Upper lobe of left lung (tissue), 6 donors: ENCODE measurements at places on chromosomes 2 and 18. TPM values are rescaled to one million over a fixed set of nuclear protein-coding genes. Genes with fewer than 3 reads are reported as not detected.

The TWSG1 gene
- 37.0 TPM for total RNA-seq

The CD28 gene
- 1.8 TPM for total RNA-seq

GRCh38 chr2:143068094-143068493, 61.1 kb upstream of the ARHGAP15 start:
- no peak for DNase-seq

- DNase-seq: no peak
Observed at GRCh38 chr2:233365861-233366520, 11.7 kb downstream of the DGKD start.

DNA sequence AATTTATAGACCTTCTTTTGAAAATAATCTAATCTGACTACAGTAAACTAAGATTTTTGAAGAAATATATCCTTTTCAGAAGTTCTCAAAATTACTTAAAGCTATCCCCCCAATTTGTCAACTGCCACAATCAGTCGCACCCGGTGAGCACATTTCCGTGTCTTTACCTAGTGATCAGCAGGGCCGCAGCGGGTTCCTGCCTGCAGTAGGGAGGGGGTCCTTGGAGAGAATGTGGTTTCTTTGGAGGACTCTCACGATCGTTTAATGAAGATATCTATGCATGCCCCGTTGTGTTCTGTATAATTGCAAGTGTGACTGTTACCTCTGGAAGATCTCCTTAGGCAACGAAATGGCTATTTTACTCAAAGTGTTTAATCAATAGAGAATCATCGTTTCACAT, 251.9 kb upstream of the RAB12 start:
- DNase-seq: no peak
